ENCODE measurements at places on chromosomes 3 and 15.

GRCh38 chr3:187821616-187822317 lies 76.5 kb upstream of the BCL6 start:
- H3K27ac ChIP-seq = no peak overlapping the region
- H3K36me3 ChIP-seq = no peaks in the 10 kb centered on the region
- no peak for DNase-seq
- H3K4me1 ChIP-seq = no peaks in the 10 kb centered on the region

DNA sequence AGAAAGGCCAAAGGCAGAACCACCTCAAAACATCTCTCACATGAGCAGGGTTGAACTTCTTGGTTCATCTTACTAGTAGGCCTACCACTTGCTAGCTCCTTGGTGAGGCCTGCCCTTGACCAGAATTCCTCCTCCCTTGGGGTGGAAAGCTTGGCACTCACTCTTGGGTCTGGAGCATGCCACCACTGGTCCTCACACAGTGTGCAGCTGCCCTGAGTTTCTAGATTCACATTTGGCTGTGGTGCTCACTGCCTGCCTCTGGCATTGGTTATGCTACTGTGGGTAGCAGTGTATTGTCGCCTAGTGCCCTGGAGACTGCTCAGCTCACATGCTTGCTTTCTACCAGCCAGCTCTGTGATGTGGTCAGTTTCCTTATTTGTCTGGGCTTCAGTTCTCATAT lies 23.7 kb downstream of the OXNAD1 start:
- H3K27me3 ChIP-seq = no peaks in the 10 kb centered on the region
- no peak overlapping the region for H3K4me3 ChIP-seq
- H3K27ac ChIP-seq = no peak overlapping the region
- DNase-seq = no peak

GRCh38 chr3:53225181-53225580 lies 30.6 kb downstream of the TKT start:
- H3K27ac ChIP-seq = no peak overlapping the region
- H3K27me3 ChIP-seq = no peaks in the 10 kb centered on the region
- H3K36me3 ChIP-seq = peaks cover 49% of the 10 kb centered on the region
- no peak for DNase-seq
- no peak overlapping the region for H3K4me3 ChIP-seq
- no peaks in the 10 kb centered on the region for H3K4me1 ChIP-seq

DNA sequence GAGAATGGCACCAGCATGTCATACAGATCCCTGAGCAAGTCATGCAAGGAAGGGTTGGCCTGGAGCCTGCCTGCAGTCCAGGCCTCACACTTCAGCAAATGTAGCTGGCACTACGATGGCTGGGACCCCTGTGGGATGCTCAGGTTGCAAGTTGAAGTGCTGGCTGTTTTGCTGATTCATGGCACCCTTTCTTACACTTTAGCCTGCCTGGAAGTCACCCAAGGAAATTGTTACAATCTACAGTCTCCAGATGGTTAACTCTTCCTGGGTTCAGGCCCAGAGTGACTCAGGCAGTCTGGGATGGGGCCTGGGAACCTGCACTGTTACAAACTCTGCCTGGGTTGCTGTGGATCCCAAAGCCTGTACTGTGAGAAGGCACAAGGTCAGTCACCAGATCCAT lies 91.0 kb upstream of the SLC6A11 start:
- no peak overlapping the region for H3K27ac ChIP-seq
- H3K36me3 ChIP-seq = no peaks in the 10 kb centered on the region
- no peak overlapping the region for H3K4me3 ChIP-seq
- DNase-seq = no peak
- peaks cover 9% of the 10 kb centered on the region for H3K27me3 ChIP-seq
